ENCODE measurements at places on chromosomes 12 and 14.

DNA sequence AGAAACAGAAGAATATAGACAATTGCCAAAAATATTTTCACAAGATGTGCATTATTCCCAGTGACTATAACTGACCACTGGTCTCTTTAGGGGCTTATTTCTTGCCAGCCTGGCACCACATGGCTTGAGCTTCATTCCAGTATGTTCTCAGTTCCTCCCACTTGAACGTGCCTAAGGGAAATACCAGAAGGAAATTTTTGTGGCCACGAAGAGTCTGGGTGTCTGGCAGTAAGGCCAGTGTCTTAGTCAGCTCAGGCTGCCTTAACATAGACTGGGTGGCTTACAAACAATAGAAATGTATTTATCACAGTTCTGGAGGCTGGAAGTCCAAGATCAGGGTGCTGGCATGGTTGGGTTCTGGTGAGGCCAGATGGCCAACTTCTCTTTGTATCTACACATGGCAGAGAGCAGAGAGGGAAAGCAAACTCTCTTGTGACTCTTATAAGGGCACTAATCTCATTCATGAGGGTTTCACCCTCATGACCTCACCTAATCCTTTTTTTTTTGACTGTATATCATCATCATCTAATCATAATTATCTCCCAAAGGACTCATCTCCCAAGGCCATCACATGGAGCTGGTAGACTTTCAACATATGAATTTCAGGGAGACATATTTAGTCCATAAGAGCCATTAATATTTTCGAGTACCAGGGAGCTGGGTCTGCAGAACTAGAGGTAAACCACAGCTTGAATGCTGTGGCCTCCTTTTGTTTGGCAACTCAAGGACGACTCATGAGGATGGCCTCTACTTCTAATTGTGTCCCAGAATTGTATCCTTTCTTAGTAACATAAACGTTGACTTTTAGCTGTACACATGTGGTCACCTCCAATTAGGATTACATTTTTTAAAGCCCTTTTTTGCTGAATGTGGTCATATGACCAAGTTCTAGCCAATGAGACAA, 5.1 kb upstream of the SMOC1 start:
- DNase-seq, result no peak

DNA sequence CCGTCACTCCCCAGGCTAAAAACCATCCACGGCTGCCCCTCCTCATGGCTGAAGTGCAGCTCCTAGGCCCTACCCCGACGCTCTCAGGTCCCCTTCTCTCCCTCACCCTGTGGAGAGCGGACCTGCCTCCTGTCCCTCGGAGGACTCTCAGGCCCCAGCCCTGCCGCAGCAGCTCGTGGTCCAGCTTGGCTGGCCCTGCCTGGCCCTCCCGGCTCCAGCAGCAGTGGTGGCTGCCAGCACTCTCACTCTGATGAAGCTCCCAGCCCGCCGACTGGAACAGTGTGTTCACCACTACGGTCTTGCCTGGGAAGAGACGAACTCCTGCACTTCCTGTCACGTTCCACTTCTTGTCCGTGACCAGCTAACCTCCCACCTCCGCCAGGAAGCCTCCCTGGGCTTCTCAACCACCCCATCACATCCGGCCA, 11.1 kb downstream of the BAG5 start:
- peak; percentile 93 for DNase-seq

- no peak for DNase-seq
These were observed 2.4 kb downstream of the C12orf75 start for GRCh38 chr12:105332925-105333324.

- DNase-seq, result no peak
These were observed 460.8 kb downstream of the TMEM117 start for GRCh38 chr12:44296624-44297197.

- peak; percentile 91 for DNase-seq
These were observed at the start of gene RDH5 for GRCh38 chr12:55720071-55720564. Gene RDH5 (plus strand): TSS chr12:55720393. CDS start chr12:55721185, 792 bp downstream.

GRCh38 chr14:24334431-24335291, at the start of gene ADCY4:
Gene ADCY4 (minus strand): TSS chr14:24335071. CDS start chr14:24334652, 419 bp downstream.
- DNase-seq, result peak; percentile 89
